ENCODE measurements at places on chromosomes 11 and 22.
A peak's percentile ranks its signal among the peaks of the same experiment; 100 is the strongest.

DNA sequence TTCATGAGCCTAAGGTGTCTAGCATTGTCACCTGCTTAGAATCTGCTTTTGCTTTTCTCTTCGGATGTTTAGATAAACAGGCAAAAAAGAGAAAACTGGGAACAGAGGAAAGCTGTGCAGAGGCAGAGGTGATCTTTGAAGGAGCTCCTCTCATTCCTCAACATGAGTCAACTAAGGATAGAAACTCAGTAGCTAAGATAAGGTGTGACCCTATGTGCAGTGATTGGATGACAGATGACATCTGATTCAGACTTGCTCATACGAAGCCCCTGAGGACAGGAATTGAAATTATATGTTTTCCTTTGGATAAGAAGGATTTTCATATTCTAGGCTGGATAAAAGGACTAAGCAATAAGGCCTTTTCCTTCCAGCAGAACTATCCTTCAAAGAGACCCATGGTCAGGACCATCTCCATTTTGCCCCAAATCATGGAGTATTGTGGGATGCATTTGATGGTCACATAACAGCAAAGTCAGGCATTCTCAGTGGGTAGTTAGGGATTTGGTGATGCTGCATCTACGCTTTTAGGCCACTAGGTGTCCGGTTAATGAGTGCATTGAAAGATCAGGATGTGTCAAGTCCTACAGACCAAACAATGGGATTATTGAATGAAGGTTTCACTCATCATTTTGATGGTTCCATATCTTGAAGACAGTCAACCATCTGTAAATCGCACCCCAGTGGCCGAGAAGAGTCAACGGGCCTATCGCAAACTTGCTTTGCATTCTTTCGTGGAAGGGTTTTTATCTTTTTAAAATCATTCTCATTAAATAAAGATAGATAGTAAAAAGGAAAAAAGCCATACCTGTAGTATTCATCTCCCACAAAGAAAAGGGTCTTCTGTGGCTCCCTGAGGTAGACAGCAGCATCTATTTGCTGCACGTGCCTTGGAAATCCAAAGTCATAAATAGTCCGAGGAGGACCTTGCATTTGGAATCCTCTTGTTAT is 32.2 kb downstream of the MMP20 start:
- peak; percentile 34 for DNase-seq

GRCh38 chr11:12701811-12702592 is 27.8 kb downstream of the TEAD1 start:
- DNase-seq: no peak

- no peak for DNase-seq
These were observed 652.0 kb upstream of the CCDC90B start for GRCh38 chr11:83938148-83938547.

DNA sequence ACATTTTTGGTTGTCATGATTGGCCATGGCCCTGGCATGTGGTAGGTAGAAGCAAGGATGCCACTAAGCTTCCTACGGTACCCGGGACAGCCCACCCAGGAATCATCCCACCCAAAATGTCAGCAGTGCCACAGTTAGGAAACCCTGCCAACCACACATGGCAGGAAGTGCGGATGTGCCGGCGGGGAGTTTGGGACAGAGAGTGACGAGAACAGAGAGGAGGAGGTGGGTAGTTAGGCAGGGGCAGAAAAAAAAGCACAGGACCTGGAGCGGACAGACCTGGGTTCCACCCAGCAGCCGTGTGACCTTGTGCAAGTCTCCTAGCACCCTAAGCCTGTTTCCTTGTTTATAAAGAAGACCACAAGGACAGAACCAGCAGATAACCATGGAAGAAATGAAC is 3.3 kb downstream of the SPI1 start:
- no peak for DNase-seq

- DNase-seq: no peak
These were observed 33.2 kb upstream of the GAB2 start for GRCh38 chr11:78450866-78451265.

- peak; percentile 65 for DNase-seq
These were observed 14.2 kb downstream of the DTX4 start for GRCh38 chr11:59186130-59186594.

GRCh38 chr11:14270690-14271542 is 88.1 kb downstream of the RRAS2 start:
- DNase-seq: no peak

DNA sequence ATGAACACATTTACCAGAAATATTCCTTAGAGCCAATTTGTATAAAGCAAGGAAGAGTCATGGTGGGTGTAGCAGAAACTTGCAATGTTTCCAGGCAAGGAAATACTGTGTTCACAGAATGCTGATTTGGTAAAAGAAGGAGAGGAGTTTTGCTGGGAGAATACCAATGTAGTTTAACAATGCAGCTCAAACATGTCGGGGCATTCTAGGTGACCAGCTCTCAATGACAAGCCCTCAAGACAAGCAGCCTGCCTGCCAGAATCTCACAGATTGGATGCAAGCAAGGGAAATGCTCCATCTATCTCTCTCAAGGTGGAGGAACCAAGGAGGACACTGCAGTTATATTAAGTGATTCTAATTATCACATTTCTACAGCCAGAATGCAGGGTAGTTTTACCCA is 190.4 kb downstream of the MAML2 start:
- no peak for DNase-seq

GRCh38 chr11:61791737-61792309 is 576 bp downstream of the TMEM258 start:
- no peak for DNase-seq

- DNase-seq: peak; percentile 51
These were observed 168.6 kb downstream of the FAT3 start for GRCh38 chr11:92393218-92393617.

GRCh38 chr22:18152519-18152918 is 2.5 kb downstream of the USP18 start:
- DNase-seq: no peak

GRCh38 chr11:2522631-2523255 is 77.9 kb downstream of the KCNQ1 start:
- peak; percentile 33 for DNase-seq

GRCh38 chr11:86128914-86129313 is 60.0 kb upstream of the PICALM start:
- no peak for DNase-seq

- no peak for DNase-seq
These were observed 91.4 kb downstream of the NELL1 start for GRCh38 chr11:20760811-20761210.

- no peak for DNase-seq
These were observed 28.0 kb upstream of the L3MBTL2 start for GRCh38 chr22:41177040-41177621.

DNA sequence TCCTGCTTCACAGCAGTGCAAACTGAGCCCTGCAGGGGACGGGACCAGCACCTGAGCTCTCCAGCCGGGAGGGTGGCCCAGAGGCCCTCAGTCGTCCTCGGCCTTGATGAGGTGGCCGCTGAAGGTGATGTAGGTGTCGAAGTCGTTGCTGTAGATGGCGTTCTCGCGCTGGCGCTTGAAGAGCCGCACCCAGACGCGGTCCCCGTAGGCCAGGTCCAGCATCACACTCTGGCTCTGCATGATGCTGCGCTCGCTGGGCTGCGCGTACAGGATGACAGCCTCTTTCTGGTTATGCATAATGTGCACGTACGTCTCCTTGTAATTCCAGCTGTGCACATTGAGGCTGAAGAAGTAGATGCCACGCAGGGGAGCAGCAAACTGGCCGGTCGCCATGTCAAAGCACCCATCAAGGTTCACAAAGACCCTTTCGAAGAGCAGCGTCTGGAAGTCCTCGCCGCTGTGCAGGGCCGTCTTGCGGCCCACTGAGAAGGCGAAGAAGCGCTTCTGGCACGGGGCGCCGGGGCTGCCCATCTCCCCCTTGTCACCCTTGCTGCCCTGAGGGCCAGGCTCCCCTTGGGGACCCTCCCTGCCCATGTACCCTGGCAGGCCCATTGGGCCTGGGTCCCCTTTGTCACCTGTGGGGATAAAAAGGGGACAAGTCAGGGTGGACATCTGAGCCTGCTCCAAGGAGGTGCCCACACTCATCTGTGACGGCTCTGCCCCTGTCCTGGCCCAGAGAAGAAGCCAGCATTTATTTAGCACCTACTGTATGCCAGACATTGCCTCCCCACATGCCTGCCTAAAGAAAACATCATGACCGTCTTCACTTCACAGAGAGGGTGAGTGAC is 5.7 kb downstream of the C1QTNF6 start:
- no peak for DNase-seq

- DNase-seq: no peak
These were observed 21.4 kb downstream of the MN1 start for GRCh38 chr22:27780161-27780575.

GRCh38 chr22:37677493-37677974 is 2.1 kb downstream of the LGALS1 start:
- no peak for DNase-seq

GRCh38 chr22:35368386-35368785 is 12.5 kb upstream of the HMOX1 start:
- DNase-seq: no peak

- no peak for DNase-seq
These were observed 5.7 kb downstream of the CELSR1 start for GRCh38 chr22:46531581-46532175.

DNA sequence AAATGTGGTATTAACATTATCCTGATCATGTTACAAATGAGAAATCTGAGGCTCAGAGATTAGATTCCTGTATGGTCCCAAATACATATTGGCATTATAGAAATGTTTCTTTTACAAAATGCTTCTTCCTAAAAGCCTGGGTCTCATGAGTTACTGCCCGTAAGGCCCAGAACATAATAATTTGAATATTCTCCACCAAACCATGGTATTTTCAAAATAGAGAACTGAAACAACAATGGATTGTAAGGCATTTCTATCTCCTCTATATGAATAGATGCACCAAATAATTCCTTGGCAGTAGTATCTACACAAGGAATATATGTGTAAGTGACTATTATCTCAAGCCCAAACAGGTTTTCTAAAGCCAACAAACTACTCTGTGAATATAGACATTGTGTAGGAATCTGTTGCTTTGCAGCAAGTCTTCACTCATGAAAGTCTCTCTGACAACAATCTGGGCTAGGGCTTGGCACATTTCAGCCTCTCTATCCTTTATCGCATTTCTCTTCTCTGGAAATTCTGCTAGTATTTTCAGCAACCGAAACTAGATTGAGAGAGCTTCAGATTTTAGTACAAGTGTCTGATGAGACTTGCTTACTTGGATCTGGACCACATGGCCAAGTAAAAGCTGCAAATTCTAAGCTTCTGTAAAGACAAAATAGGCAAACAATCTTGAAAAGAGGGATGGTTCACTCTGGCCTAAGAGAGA is 112.8 kb upstream of the ARHGAP20 start:
- DNase-seq: no peak

- no peak for DNase-seq
These were observed 393.7 kb downstream of the NTM start for GRCh38 chr11:131764126-131764525.

GRCh38 chr11:56637500-56637899 is 4.7 kb downstream of the OR5AP2 start:
- DNase-seq: no peak

DNA sequence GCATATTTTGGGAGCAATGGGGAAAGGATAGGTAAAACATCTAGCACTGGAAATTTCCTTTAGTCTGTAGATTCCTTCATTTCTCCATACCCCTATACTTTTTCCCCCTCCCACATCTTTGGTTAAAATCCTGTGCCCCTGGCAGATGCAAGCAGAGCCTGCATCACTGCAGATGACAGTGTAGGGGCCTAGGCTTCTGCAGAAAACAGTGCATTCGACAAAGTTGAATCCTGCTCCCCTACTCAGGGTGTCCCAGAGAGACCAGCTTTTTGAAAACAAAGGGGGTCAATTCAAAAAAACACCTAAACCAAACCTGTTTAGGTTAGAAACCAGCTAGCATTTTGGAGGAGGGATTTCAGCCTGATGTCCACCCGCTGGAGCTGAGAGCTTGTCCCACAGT is 43.8 kb upstream of the BLID start:
- DNase-seq: no peak

DNA sequence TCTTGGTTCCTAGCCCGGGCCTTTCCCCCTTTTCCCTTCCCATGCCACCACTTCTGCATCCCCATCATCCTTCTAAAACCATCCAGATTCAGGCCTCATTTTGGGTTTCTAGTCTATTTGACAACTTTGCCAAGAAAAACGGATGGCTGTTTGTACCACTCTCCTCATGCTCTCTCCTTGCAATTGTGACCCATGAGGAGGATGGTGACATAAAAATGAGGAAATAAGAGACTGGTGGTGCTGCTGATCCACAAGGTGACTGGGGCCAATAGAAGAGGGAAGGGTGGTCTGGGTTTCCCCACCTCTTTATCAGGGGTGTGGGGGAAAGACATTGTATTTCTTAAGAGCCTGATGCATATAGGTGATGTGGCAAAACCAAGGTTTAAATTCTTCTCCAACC is 1.0 kb downstream of the MS4A4A start:
- no peak for DNase-seq

DNA sequence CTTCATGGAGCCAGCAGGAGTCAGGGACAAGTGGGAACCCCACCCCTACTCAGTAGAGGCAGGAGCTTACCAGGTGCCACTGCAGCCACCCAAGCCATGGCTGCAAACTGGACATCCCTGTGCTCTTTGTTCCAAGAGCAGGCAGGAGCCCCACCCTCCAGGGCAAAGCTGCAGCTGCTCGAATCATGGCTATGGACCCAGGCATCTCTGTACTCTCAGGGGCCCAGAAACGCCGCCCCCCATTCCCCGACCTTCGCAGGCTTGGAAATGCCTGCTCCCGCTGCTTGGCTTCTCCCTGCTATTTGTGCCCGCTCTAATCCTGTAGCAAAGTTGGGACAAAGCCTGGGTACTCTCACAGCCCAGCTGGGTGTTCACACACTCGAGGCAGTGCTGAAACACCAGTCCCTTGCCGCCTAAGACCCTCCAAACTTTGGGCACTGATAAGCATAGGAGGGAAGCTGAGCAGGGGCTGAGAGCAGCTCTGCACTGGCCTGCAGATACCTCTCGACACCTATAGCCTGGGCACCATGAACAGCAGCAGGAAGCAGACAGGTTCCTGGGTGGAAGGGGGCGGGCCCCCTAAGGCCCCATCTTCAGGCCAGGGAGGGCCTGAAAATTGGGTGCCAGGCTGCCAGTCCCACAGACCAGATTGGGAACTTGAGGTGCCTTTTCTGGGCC is 402.4 kb downstream of the LRRC4C start:
- no peak for DNase-seq

DNA sequence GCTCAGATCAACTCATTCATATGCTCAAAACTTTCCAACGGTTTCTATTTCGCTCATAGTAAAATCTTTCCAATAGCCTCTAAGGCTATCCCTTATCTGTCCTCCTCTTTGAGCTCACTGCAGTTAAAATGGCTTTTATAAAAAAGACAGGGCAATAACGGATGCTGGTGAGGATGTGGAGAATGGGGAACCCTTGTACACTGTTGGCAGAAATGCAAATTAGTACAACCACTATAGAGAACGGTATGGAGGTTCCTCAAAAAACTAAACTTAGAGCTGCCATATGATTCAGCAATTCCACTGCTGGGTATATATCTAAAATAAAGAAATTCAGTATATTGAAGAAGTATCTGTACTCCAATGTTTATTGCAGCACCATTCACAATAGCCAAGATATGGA is 345.6 kb downstream of the DLG2 start:
- no peak for DNase-seq

GRCh38 chr11:57566005-57566904 is 1.2 kb downstream of the UBE2L6 start:
- DNase-seq: no peak

- peak; percentile 33 for DNase-seq
These were observed at the start of gene MEI1 for GRCh38 chr22:41699264-41700107. MEI1 (plus strand) TSS chr22:41699503; CDS start chr22:41699539, 36 bp downstream.

GRCh38 chr22:17637490-17638181 is 921 bp upstream of the BCL2L13 start:
- no peak for DNase-seq
